LHCN-M2 (cell line): ENCODE measurements at places on chromosomes 2 and 18. TPM values are rescaled to one million over a fixed set of nuclear protein-coding genes. Genes with fewer than 3 reads are reported as not detected.
A peak's percentile ranks its signal among the peaks of the same experiment; 100 is the strongest.

GRCh38 chr2:83162421-83162820 is 1296.7 kb downstream of the SUCLG1 start:
- no peak for DNase-seq

DNA sequence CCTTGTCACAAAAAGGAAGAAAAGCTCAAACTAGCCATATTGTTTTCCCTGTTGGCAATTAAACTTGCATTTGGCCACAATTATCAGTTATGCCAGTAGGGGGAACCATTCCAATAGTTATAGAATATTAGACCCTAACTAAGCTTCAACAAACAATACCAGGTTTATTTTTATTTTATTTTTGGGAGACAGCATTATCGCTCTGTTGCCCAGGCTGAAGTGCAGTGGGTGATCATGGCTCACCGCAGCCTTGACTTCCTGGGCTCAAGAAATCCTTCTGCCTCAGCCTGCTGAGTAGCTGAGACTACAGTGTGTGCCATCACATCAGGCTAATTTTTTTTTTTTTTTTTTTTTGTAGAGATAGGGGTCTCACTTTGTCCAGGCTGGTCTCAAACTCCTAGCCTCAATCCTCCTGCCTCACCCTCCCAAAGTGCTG is 102.1 kb downstream of the ATAD2B start:
- DNase-seq = peak; percentile 61

DNA sequence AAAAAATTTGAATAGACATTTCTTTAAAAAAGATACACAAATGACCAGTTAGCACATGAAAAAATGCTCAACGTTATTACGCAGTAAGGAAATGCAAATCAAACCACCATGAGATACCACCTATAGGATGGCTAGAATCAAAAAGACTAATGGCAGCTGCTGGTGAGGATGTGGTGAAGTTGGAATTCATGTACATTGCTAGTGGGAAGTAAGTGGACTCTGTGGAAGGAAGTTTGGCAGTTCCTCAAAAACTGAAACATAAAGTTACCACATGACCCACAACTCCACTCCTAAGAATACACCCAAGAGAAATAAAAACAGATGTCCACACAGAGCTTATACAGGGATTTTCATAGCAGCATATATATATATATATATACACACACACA is 51.2 kb downstream of the MBP start:
- peak; percentile 59 for DNase-seq

- no peak for DNase-seq
Measured at GRCh38 chr18:10056506-10056905, 142.7 kb downstream of the VAPA start.

The UGT1A5 gene
- total RNA-seq = not detected in 2 replicates

GRCh38 chr2:82256288-82256687 is 1951.7 kb upstream of the LRRTM1 start:
- DNase-seq = no peak

DNA sequence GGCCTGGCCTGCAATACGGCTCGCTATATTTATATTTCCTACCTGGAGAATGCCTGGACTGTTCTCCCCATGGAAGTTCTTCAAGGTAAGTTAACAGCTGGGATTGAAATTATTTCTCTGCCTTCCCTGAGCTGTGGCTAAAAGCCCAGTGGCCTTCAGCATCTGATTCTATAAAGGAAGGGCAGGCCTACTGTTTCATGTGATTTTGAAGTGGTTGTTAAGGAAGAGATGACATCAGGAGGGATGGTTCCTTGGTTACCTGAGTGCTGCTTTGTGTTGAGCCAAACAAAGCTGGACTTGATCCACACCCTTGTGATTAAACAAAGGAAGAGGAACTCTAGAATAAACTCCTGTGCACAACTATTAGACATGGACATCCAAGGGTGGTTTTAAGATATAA is 61.6 kb downstream of the MFSD6 start:
- DNase-seq = peak; percentile 37

GRCh38 chr2:11996618-11997017 is 250.2 kb downstream of the LPIN1 start:
- DNase-seq = peak; percentile 86

DNA sequence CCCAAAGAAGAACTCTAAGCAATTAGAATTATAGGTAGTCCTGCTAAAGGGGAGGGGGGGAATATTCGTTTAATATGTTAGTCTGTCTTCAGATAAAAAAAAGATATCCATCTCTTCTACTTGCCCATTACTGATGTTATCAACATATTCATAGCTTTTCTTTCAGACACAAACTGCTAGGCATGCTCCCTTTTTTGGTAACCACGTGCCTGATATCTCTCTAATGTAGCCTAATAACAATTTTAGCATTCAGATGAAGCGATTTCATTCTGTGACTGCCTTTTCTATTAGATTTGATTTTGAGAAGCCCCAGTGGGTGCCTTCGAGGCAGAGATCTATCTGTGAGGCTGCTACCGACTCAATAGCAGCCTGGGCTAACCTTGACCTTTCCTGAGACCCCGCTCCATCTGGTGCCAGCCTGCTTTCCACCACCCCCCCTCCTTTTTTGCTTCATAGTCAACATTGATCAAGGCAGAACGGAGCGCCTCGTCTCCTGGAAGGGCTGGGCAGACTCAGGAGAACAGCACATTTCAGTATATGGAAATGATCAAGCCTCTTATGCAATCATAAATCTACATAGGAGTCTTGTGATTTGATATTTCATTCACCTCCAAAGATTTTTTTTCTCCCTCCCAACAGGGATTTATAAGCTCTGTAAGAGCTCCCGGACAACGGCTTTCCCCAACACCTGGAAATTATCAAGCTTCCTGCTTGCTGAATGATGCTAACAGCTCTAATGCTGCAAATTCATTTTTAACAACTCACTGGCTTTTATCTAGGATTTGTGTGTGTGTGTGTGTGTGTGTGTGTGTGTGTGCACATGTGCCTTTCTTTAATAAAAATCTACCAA is 14.7 kb upstream of the BCL11A start:
- DNase-seq = no peak
